ENCODE measurements at places on chromosomes 3 and 15.
A peak's percentile ranks its signal among the peaks of the same experiment; 100 is the strongest.

- DNase-seq = no peak
These were observed 176.3 kb upstream of the ZNF385D start for GRCh38 chr3:21927261-21927660.

- DNase-seq = peak; percentile 13
These were observed 41.6 kb downstream of the NR2C2 start for GRCh38 chr3:14988988-14989394.

DNA sequence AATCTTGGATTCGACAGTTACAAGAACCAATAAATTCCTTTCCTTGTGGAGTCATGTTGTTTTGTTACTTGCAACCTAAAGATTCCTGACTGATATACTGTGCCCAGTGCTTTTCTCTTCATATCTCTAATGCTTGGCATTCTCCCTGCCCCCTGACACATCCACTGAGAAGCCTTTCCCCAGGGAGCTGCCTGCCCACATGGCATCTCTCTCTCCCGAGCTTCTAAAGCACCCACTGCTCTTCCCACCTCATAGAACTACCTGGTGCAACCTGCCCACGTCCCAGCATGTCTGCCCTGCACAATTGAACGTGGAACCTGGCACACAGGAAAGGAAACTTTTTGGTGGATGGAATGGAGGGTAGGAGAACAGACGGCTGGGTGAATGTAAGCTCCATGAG, 6.8 kb downstream of the CYP8B1 start:
- no peak for DNase-seq

DNA sequence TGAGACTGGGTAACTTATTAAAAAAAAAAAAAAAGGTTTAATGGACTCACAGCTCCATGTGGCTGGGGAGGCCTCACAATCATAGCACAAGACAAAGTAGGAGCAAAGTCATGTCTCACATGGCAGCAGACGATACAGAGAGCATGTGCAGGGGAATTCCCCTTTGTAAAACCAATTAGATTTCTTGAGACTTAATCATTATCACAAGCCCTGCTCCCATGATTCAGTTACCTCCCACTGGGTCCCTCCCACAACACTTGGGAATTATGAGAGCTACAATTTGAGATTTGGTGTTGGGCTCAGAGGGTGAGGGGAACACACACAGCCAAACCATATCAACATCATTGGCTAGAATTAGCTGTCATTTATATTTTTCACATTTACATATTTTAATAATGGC, 221.0 kb downstream of the RSRC1 start:
- DNase-seq = no peak

GRCh38 chr3:152050903-152051302, 177.5 kb downstream of the SUCNR1 start:
- DNase-seq = no peak
